Upper lobe of right lung (tissue), 1 donor: ENCODE measurements at places on chromosomes 2 and 18. TPM values are rescaled to one million over a fixed set of nuclear protein-coding genes. Genes with fewer than 3 reads are reported as not detected.
A peak's percentile ranks its signal among the peaks of the same experiment; 100 is the strongest.

GRCh38 chr2:9115229-9115628 lies 91.4 kb upstream of the ASAP2 start:
- DNase-seq: no peak
- H3K36me3 ChIP-seq: no peaks in the 10 kb centered on the region
- no peak overlapping the region for H3K4me3 ChIP-seq
- no peaks in the 10 kb centered on the region for H3K27me3 ChIP-seq

DNA sequence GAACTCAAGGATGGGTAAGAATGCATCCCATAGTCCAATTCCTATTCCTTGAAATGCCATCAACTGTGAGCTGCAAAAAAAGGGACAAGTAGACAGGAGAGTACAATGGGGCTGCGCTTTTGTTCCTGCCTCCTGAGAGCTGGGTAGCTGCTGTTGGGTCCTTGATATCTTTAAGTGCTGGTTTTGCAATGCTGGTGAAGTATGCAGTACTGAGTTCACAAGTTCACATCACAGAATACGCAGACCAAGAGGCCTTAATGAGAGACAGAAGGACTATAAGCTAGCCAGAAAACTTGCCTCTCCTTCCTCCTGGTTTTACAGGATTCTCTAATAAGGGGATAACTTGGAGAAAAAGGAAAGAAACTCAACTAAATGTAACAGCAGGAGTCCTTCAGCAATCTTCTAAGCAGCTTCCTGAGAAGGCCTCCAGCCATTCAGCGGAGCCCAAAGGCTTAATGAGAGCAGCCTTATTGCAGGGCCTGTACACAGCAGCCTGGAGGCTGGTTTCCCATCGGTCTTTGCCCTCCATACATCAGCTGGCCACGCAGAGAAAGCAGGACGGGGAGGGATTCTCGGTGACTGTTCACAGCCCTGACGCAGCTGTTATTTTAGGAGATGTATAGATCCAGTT lies 293.1 kb downstream of the CDCA7 start:
- H3K4me3 ChIP-seq: no peak overlapping the region
- no peaks in the 10 kb centered on the region for H3K4me1 ChIP-seq
- no peaks in the 10 kb centered on the region for H3K27me3 ChIP-seq
- no peak overlapping the region for H3K27ac ChIP-seq
- DNase-seq: no peak

DNA sequence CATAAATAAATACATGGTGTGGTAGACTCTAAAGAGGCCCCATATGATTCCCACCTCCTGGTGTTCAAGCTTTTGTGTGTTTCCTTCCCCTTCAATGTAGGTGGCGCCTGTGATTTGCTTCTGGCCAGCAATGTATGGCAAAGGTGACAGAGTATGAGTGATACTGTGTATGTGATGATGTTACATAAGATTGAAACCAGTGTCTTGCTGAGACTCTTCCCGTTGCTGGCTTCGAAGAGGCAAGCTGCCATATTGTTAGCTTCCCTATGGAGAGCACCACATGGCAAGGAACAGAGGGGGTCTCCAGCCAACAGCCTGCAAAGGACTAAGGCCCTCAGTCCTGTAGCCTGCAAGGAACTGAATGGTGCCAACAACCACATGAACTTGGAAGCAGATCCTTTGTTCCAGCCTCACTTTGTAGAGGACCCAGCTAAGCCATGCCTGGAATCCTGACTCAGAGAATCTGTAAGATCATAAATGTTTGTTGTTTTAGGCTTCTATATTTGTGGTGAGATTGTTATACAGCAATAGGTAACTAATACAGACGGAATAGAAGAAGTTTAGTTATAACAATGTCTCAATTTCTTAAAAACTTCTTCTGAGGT lies 1.7 kb upstream of the SMAD4 start:
- H3K27me3 ChIP-seq: no peaks in the 10 kb centered on the region
- no peak overlapping the region for H3K27ac ChIP-seq
- H3K4me3 ChIP-seq: no peak overlapping the region
- no peaks in the 10 kb centered on the region for H3K36me3 ChIP-seq

DNA sequence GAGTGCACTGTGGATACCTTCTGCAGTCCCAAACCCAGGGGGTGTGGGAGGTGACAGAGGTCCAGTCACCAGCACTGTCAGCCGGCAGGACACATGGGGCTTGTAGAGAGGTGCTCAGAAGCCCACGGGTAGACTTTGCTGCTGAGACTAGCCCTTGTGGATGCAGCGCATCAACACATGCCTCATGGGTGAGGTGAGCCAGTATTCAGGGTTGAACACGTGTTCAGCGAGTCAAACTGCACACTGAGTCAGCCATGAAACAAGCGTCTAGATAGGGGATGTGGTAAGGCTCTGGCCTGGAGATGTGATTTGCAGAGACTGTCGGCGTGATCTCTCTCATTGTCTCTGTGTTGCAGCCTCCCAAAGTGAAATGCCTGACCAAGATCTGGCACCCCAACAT lies 35.8 kb upstream of the SCLY start:
- H3K27me3 ChIP-seq: no peaks in the 10 kb centered on the region
- H3K36me3 ChIP-seq: peaks cover 48% of the 10 kb centered on the region
- no peaks in the 10 kb centered on the region for H3K4me1 ChIP-seq
- H3K27ac ChIP-seq: no peak overlapping the region
- DNase-seq: no peak

GRCh38 chr2:190170673-190171072 lies 108.1 kb upstream of the MSTN start:
- H3K4me1 ChIP-seq: no peaks in the 10 kb centered on the region
- no peak overlapping the region for H3K4me3 ChIP-seq
- no peak for DNase-seq
- H3K27me3 ChIP-seq: no peaks in the 10 kb centered on the region
- H3K36me3 ChIP-seq: no peaks in the 10 kb centered on the region
- no peak overlapping the region for H3K27ac ChIP-seq

DNA sequence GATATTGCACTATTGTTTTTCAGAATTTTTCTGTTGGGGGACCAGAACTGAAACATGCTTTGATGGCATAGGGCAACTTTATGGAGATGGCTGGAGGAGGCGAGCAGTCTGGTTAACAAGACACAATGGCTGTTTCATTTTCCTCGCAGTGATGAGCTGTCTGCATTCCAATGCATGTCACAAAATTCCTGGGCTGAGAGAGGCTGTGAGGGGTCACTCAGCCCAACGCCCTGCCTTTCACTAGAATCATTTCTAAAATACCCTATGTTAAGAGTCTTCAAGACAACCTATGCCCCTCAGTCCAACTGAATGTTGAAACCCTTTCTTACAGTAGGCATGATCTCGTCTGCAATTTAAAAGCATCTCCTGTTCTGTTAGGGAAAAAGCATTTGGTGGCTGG lies 1090.0 kb downstream of the BCL11A start:
- no peaks in the 10 kb centered on the region for H3K36me3 ChIP-seq

DNA sequence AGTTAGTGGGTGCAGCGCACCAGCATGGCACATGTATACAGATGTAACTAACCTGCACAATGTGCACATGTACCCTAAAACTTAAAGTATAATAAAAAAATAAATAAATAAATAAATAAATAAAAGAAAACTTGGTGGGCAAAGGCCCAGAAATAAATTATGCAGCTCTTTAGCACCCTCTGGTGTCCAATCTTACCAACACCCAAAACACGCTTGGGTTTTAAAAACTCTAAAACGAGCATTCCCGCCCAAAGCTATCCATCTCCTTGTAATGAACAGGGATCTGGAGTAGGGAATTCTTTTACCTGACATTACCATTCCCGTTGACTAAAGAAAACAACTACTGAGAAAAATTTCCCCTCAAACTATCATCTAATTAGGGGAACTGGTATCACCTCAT lies 2005.9 kb upstream of the CELF4 start:
- no peaks in the 10 kb centered on the region for H3K4me1 ChIP-seq
- no peak for DNase-seq
- H3K27me3 ChIP-seq: no peaks in the 10 kb centered on the region
- no peak overlapping the region for H3K4me3 ChIP-seq
- H3K36me3 ChIP-seq: no peaks in the 10 kb centered on the region

DNA sequence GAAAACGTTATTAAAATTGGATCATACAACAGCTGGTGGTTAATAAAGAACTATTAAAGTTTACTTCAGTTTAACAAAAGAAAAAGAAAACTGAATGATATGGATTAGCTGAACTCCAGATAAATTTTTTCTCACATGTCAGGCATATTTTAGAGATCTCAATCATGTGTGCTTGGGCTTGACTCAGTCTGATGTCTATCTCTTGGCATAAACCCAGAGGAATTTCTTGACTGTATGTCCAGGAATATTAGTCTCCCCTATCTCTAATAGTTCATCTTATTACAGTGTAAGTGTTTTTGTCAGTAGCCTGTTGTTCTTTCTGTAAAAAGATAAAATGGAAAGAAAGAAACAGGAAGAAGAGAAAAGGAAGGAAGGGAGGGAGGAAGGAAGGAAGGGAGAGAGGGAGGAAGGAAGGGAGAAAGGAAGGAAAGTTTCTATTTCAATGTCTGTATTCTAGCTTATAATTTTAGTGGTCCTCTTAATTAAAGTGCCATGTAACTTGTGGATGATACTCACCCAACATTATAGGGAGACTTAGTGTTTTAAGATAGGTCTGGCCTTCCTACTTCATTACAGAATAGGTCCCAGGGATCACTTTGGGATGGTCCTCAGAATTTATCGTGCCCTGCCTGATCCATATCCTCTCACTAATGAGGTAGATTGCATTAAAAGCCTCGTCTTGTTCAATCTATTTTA lies 99.7 kb upstream of the UGP2 start:
- no peak overlapping the region for H3K4me3 ChIP-seq
- H3K4me1 ChIP-seq: no peaks in the 10 kb centered on the region
- no peaks in the 10 kb centered on the region for H3K27me3 ChIP-seq
- DNase-seq: no peak
- H3K36me3 ChIP-seq: no peaks in the 10 kb centered on the region

DNA sequence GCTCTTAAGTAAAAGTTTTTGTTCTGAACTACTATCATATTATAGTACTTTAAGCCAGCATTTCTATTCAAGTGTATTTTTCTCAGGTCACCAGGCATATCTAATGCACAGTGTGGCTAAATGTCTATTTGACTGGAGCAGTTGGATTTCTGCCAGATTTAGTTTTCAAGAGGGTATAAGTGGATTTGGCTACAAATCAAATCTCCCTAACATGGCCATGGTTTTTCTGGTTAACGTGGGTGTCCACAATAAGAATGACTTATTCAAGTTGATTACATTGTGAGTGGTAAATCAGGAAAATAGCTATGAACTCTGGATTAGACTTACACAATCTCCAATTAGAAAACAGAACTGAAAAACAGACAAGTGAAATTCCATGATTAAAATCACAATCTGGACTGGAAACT lies 5.7 kb upstream of the CHN1 start:
- H3K36me3 ChIP-seq: no peaks in the 10 kb centered on the region
- DNase-seq: no peak
- H3K27me3 ChIP-seq: peaks cover 21% of the 10 kb centered on the region
- H3K27ac ChIP-seq: no peak overlapping the region
- no peak overlapping the region for H3K4me3 ChIP-seq
- H3K4me1 ChIP-seq: no peaks in the 10 kb centered on the region

GRCh38 chr2:106579750-106580197 lies 92.6 kb downstream of the CD8B2 start:
- H3K4me1 ChIP-seq: peaks cover 4% of the 10 kb centered on the region
- H3K27me3 ChIP-seq: peaks cover 22% of the 10 kb centered on the region
- peak; percentile 30 for DNase-seq
- no peak overlapping the region for H3K4me3 ChIP-seq
- H3K36me3 ChIP-seq: no peaks in the 10 kb centered on the region

DNA sequence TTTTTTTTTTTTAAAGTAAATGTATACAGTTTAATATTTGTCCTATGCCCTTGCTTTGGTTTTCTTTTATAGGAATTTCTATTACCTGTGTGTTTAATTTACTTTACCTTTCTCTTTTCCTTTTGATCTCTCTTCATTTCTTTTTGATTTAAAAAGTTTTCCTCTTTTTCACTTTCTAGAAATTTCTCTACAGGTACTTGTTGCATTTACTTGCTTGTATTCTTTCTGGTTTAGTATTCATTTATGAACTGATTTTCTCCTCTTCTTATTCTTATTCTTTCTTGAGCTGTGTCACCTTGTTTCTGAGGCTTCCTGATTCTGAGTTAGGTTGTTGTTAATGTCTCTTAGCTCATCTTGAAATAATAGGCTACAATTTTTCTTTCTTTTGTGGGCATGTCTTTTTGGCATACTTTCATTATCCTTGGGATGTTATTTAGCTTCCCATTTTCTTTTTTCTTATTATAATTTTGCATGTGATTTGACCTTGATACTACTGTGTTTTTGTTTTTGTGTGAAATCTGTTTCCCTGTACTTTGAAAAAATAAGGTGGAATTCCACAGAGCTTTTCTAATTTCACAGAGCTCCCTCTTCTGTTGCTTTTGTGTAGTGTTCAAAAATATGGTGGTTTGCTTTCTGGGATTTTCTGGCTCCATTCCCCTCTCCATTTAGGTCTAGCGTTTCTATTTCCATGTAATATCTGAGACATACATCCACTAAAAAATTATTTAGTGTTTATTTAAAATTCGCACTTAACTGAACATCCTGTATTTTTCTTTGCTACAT lies 25.5 kb upstream of the ALMS1 start:
- H3K27ac ChIP-seq: no peak overlapping the region
- H3K27me3 ChIP-seq: no peaks in the 10 kb centered on the region
- no peak overlapping the region for H3K4me3 ChIP-seq
- DNase-seq: no peak

GRCh38 chr2:48927355-48927754 lies 171.8 kb upstream of the LHCGR start:
- no peak for DNase-seq
- no peaks in the 10 kb centered on the region for H3K36me3 ChIP-seq
- H3K4me3 ChIP-seq: no peak overlapping the region
- no peaks in the 10 kb centered on the region for H3K4me1 ChIP-seq

Gene LRP1B
- 0.12 TPM for total RNA-seq

Gene CTAGE1
- total RNA-seq: not detected

Gene IL1RL2
- 0.58 TPM for total RNA-seq

Gene SERPINB11
- total RNA-seq: not detected

Gene DCDC2C
- total RNA-seq: not detected

Gene UCN
- 2.8 TPM for total RNA-seq
